Pancreas (tissue), 10 donors: ENCODE measurements at places on chromosomes 11 and 22.

DNA sequence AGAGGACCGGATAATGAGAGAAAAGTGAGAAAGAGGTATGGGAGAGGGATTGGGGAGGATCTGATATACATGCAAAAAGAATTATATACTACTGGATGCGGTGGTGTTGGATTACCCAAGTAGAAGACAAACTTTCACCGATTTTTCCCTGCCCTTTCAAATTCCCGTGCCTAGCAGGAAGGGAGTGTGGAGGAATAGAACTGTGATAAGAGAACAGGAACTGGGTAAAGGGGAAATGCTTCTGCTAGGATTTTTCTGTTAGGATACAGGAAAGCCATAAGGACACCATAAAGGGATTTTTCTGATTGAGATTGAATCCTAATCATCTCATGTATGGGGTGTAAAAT, 480 bp upstream of the MTMR2 start:
- DNase-seq = no peak

DNA sequence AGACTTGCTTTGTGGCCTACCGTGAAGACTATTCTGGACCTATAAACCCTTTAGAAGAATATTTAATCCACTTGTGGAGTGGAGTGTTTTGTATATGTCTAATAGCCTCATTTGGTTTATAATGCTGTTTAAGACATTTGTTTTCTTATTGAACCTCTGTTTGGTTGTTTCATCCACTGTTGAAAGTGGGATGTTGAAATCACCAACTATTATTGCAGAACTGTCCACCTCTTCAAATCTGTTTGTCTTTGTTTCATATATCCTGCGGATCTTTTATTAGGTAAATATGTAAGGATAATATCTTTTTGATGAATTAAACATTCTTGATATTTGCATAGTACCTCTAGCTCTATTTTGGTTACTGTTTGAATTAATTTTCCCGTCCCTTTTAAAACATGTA, 49.1 kb downstream of the XKR3 start:
- no peak for DNase-seq

- DNase-seq = no peak
Measured at GRCh38 chr11:67680696-67681470, 6.5 kb upstream of the ALDH3B2 start.

- no peak for DNase-seq
Measured at GRCh38 chr22:30602049-30602448, 4.9 kb upstream of the TCN2 start.

DNA sequence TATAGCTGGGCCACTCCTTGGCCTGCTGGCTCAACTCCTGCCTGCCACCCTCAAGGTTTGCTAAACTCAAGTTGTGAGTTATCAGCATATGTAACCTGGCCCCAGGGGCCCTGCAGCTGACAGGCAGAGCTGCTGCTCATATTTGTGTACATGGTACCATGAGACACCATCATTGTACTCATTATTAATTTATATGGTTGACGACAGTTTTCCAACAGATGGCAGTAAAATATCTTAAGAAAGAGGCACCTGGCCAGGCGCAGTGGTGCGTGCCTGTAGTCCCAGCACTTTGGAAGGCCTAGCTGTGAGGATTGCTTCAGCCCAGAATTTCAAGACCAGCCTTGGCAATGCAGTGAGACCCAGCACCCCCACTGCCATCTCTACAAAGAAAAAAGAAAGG, 11.4 kb upstream of the DENND5A start:
- DNase-seq = no peak

DNA sequence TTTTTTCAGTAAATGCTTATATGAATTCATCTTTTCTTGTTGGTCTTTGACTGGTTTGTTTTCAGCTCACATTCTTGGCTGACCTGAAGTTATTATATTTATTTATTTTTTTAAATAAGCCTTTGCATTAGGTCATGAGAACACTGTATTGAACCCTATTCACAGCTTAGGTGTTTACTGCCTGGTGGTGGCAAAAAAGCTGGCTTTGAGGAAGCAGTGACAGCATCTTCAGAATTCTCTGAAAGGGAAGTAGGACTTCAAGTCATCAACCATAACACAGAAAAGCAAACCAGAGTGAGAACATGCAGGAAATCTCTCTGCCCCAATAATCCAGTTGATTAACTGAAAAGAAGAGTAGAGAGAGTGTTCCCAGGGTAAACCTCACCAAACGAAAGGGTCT, 30.3 kb upstream of the MMP13 start:
- no peak for DNase-seq

DNA sequence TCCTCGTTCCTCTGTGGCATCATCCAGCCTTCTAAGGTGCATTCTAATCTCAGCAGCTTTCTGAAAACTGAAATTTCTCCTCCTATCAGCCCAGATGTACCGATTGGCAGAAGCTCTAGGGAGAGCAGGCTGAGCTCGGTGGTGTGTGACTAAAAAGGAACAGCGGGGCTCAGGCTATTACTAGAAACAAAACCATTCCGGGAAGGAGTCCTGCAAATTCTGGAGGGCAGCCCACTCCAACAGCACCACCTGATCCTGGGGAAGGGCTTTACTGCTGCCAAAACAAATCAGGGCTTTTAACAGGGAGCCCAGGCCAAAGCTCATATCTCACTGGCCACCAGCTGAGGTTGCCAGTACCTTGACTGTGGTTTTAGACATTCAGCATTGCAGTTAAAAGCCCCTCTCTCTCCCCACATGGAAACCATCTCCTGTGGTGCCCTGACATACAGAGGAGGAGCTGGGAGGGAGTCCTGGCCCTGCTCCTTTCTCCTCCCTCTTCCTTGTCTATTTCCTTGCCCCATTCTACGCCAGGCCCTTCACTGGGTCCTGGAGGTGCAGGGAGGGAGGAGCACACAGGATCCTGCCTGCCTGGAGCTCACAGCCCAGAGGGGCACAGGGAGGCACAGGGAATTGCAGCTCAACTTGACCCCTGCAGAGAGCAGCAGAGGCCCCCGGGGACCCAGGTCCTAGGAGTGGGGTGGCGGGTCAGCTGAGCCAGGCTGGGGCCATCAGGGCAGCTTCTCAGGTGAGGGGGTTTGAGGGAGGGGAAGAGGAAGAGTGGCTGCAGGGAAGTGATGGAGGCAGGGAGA, 889 bp downstream of the PLAAT4 start:
- no peak for DNase-seq

DNA sequence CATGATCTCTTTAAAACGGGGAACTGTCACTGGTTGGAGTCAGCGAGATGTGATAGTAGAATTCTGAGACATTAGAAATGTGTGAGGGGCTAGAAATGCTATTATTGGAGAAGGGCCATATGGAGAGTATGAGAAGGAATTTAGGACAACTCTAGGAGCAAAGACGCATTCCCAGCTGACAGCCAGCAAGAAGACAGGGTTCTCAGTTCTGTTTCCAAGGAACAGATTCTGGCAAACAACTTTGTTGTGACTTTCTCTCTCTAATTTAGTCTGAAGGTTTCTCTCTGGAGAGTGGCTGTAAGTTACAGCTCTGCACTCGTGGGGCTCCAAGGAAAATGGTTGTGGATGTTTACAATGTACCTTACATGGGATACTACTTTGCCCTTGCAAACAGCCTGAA, 876.3 kb downstream of the FAM181B start:
- DNase-seq = no peak

GRCh38 chr11:132033051-132033450, 662.6 kb downstream of the NTM start:
- DNase-seq = no peak

- no peak for DNase-seq
Measured at GRCh38 chr11:108708173-108708572, 43.3 kb downstream of the DDX10 start.

GRCh38 chr22:46777609-46777970, 15.1 kb downstream of the TBC1D22A start:
- no peak for DNase-seq

DNA sequence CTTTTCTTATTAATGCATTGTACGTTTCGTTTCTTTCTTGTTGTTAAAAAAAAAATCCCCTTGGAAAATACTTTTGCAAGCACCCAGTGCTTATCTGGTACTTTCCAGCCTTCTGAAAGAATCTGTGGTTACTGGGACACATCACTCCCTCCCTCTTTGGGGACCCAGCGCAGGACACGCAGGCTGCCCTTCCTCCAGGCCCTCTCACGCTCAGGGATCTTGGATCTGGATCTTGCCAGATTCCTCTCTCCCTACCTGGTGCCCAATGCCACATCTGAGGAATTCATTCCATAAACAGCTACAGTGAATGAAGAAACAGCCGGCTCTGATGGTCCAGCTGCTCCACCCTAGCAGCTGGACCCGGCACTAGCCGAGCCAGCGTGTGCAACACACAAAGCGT, 55.7 kb downstream of the PHF21B start:
- DNase-seq = no peak

DNA sequence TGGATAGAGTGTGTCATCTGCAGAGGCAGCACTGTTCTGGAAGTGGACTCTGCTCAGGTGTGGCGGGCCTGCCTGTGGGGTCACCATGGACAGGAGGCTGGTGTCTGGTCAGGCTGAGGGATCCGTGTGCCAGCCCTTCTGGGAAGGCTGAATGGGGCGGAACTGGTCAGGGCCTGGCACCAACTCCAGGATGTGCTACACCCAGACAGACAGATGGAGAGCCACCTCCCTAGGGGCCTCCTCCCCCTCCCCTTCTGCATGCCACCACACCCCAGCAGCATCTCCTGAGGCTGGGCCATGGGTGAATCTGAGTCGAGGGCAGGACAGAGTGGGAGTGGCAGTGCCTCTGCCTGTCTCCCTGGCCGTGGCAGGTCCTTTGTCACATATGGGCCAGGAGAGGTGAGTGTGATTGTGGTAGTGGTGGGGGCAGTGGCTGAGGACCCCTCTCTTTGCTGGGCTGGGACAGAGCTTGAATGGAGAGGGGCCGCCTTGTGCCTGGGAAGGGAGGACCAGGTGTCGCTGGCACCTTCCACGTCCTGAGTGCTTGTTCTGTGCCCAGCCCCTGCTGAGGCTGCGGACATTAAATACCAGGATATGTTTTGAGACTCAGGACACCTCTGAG, 29.1 kb downstream of the ST3GAL4 start:
- DNase-seq = no peak

DNA sequence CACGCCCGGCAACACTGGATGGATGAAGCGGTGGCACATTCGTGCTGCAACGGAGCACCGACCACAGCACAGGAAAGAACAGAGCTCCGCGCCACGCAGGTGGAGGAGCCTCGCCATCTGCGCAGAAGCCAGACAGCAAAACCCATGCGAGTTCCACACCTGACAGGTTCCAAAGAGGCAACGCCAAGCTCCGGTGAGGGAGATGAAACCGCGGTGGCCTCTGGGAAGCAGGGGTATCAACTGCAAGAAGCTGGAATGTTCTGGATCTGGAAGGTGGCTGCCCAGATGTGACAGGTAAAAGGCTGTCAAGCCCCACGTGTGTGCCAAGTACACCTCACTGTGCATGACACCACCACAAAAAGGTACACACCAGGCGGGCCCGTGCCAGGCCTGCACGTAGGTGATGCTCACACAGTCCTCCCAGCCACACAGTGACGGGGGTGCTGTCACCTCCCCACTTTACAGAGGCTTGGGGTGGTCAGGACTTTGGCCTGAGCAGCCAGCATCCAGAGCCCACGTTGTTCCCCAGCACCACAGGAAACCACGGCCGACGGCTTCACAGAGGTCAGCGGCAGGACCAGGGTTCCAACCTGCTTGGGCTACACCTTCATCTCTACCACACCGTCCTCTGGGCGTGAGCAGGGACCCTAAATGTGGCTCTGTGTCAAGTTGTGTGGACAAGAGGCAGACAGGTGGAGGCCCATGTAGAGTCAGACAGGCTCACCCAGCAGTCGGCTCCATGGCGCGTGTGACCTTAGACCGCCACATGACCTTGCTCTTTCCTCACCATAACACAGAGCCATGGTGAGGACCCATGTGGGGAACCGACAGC, 19.7 kb upstream of the EFCAB6 start:
- DNase-seq = no peak

DNA sequence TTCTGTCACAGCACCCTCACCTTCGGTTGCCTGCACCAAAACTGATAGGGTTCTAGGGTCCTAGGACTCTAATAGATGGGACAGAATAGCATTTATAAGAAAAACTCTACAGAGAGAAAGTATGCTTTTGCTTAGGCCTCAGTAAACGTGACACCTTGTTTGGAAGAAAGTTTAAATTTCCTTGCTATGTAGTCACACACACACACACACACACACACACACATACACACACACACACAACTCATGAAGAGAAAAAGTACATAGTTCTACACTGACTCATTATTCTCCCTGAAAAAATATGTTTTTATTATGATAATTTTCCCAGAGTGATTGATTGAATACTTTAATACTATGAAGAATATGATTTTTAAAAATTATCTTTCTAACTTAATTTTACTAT, 220.8 kb upstream of the SNX19 start:
- DNase-seq = no peak

- no peak for DNase-seq
Measured at GRCh38 chr22:17948101-17948500, 76.3 kb downstream of the MICAL3 start.

DNA sequence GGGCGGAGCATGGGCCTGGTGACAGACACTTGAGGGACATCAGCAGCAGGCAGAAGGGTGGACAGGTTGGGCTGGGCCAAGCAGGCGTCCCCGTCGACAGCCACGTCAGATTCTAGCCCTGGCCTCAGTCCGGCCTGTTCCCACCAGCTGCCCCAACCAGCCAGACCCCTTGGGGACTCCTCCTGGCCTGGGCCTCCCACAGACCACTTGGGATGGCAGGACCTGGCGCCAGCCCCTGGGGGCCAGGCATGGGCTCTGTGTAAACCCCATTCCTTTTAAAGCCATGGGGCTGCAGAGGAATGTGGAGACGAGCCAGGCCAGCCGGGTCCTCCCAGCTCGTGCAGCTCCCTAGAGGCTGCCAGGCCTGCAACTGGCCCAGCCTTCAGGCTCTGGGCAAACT, 4.7 kb upstream of the SUSD2 start:
- DNase-seq = no peak

DNA sequence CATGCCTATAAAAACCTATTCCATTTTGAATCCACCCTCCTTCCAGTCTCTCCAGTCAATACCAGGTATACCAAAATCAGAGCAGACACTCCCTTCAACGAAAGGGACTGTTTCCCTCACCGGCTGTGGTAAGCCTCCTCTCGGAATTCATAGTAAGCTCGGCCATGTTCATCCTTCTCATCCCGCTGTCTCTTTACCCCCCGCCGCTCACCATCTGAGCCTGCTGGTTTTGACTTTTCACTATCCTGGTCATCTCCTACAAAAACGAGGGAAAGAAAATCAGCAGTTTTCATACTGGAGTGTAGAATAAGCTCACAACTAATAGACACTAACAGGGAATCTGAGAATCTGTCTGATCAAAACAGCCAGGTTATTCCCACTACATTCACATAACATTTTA, 3.1 kb downstream of the HNRNPUL2 start:
- DNase-seq = no peak

GRCh38 chr11:117610045-117610444, 187.0 kb downstream of the DSCAML1 start:
- DNase-seq = no peak
